Activated gamma-delta T cell treated with Interleukin-2 at 50 U/mL for 16 hours (primary cell): ENCODE measurements at places on chromosomes 1 and 21.

DNA sequence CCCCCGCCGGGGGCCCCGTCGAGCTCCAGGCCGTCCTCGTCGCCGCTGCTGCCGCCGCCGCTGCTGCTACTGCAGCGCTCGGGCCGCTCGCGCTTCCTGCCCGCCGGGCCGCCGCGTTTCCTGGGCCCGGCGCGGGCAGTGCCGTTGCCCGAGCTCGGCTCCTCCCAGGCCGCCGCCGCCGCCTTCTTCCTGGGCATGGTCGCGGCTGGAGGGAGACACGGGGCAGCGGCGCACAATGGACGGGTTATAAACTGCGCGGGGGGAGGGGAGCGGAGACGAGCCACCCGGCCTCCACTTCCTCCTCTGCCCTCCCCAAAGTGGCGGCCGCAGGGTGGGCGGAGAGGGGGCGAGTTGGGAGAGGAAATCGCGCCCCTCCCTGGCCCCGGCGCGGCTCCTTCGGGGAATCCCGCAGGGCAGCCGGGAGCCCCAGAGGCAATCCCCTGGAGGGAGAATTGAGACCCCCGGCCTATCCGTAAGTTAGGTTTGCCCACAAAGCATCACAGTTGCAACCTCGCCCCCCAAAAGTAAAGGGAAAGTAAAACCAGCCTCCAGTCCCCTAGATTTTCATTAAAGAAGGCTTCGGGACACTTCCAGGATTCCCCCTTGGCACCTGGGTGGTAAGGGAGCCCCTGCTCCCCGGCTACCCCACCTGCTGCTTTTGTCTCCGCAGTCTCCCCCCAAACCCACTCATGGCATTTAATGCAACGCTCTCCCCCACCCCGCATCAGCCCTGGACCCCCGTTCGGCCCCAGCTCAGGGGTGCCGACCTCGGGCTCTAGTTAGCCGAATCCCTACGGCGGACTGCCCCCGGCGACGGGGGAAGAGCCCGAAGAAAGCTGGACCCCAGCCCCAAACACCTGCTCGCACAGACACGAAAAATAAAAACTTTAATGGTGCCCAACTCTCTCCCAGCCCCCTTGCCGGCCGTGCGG lies 893 bp downstream of the RCC2 start:
- peak; percentile 67 for DNase-seq

DNA sequence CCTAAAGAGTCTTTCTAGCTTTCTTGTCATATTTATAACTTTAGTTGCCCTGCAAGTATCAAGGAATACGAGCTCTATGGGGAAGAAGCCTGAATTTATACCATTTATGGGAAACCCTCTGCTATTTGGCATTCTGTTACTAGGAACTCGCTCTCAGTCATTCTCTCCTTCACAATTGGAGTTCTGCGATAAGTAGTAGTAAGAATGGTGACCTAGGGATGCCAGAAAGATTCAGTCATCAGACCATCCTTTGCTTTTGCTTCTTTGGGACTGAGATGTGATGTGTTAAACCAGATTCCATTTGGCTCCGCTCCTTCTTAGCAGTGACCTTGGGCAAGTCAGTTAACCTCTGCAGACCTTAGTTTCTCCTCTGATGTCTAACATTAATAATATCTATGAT lies 256.5 kb downstream of the FGGY start:
- no peak for DNase-seq

- DNase-seq, result no peak
Observed at GRCh38 chr1:243500512-243500911, 244.7 kb downstream of the SDCCAG8 start.

GRCh38 chr1:14371771-14372497 lies 226.6 kb upstream of the KAZN start:
- DNase-seq, result no peak

- no peak for DNase-seq
Observed at GRCh38 chr21:34670962-34671348, 2.2 kb downstream of the CLIC6 start.

- no peak for DNase-seq
Observed at GRCh38 chr1:71298633-71299032, 217.8 kb upstream of the ZRANB2 start.

DNA sequence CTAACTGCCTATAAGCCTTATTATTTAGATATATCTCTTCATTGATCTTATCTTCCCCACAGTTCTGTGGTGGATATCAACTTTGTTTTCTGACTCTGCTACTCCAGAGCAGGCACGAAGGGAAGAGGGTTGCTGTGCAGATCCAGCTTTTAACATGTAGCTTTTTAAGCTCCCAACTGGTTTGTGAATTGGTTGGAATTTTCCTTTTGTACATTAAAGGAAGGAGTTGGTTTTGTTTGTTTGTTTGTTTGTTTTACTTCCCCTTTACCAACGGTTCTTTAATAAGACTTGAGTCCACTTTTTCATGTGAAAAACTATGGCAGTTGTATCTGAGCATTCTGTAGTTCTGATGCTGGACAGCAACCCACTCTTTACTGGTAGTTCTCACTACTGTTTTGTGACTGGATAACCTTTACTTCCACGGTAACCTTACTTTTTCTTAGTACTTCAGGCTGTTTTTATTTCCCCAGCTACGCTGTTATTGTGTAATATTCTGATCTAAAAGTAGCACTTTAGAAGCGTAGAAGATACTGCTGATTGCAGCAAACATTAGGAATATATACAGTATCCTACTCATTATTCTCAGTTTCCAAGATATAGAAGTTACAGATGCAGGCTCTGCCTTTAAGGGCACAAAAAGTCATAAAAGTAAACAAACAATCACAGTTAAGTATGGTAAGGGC lies 1.6 kb downstream of the GNPAT start:
- DNase-seq, result no peak

DNA sequence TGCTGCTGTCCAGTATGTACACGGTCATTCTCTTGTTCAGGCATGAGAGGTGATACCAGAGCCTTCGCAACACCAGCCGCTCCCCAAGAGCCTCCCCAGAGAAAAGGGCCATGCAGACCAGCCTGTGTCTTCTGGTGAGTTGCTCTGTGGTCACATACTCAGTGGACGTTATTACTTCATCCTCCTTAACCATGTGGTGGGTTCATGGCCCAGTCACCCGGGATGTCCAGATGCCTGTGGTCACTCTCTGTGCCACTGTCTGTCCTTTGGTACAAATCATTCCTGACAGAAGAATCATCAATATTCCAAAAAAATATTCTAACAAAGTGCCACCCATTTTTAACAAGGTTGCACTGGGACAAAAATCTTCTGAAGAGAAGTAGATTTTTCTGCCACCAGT lies 8.8 kb upstream of the ZNF124 start:
- no peak for DNase-seq

- DNase-seq, result peak; percentile 28
Observed at GRCh38 chr1:7705048-7705907, 65.8 kb upstream of the VAMP3 start.

GRCh38 chr21:28974531-28975227 lies 18.0 kb downstream of the LTN1 start:
- DNase-seq, result no peak

DNA sequence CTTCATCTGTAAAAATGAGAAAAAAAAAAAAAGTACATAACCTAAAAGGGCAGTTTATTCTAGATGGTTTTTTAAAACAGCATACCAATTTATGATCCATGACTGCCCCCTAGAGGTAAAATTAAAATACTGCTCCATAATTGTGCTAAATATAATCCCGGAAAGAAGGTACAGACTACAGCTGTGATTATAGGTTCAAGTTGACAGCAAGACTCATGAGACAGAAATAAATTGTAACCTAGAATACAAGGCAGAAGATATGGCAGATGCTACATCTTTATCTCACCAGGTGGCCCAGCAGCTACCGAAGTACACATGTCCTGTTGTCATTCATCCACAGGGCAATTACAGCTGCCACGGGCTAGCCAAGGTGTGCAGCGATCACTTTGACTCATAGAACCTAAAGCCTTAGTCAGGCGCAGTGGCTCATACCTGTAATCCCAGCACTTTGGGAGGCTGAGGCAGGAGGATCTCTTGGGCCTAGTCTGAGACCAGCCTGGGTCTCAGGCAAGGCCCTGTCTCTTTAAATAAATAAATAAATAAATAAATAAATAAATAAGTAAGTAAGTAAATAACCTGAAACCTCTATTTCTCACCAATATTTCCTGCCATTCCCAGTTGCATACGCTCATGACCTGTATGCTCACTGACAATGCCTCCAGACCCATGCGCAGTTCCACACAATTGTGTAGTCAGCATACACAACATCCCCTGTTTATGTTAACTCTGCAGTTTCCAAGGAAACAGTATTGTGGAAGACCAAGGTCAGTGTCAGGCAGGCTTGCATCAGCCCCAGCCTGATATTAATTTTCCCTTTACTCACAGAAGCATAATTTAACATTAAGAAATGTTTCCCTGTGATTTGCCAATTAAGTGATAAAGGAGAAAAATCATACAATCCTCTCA lies 18.3 kb upstream of the PPIE start:
- no peak for DNase-seq

- DNase-seq, result no peak
Observed at GRCh38 chr1:177648731-177649265, 321.1 kb downstream of the SEC16B start.

- no peak for DNase-seq
Observed at GRCh38 chr1:179178183-179178582, 51.3 kb downstream of the ABL2 start.

- DNase-seq, result no peak
Observed at GRCh38 chr1:195141294-195141693, 1466.9 kb downstream of the KCNT2 start.

- DNase-seq, result no peak
Observed at GRCh38 chr1:76933847-76934815, 66.9 kb downstream of the ST6GALNAC5 start.

- DNase-seq, result no peak
Observed at GRCh38 chr1:235357485-235358373, 9.5 kb upstream of the TBCE start.

- no peak for DNase-seq
Observed at GRCh38 chr1:160866001-160866694, 3.5 kb upstream of the CD244 start.

DNA sequence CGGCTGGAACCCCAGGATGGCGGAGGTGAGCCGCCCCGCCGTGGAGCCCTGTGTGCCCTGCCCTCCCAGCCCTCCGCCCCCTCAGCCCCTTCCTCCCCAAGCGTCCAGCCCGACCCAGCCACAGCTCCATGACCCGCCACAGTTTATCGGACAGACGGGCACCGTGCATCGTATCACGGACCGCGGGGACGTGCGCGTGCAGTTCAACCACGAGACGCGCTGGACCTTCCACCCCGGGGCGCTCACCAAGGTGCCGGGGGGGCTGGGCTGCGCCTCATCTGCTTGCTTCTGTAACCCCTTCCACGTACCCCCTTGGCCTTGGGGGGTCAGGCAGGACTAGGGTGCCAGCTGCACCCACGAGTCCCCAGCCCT lies 6.6 kb upstream of the MMP23B start:
- no peak for DNase-seq

- no peak for DNase-seq
Observed at GRCh38 chr21:20253261-20253660, 744.9 kb upstream of the NCAM2 start.

DNA sequence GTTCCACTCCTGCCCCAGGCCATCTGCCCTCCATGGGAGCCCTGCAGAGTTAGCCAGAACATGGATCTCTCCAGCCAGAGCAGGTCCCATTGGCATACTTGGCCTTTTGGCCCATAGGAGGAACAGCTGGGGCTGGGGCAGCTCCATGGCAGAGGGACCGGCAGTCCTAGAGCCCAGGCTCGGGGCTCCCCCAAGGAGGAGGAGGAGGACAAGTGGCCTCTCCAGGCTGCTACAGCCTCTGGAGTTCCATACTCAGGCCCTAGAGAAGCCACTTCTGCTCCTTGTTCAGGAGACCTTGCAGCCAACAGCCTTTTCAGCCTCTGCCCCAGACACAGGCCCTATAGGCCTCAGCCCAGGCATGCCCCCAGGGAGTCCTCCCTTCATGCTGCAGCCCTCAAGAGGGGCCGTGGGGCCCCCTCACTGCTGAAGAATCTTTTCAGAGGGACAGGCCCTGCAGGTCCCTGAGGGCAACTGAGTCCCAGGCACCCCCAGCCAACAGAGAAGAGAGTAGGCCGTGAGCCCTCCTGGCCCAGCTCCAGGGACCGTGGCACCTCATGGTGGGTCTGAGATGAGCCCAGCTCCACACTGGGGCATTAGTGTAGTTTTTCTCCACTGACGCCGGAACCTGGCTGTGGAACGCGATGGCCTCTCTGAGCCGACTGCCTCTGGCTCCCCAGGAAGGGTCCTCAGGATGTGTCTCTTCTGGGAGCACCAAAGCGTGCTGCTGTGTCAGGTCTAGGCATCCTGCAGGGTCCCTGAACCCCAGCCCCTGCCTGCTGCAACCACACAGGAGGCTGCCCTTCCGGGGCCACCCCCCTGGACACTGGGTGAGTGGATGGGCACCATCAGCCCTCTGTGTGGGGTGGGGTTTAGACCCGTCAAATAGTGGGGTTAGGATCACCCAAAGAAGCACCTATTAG lies 297.6 kb upstream of the VAMP3 start:
- DNase-seq, result no peak
